ENCODE measurements at places on chromosomes 6 and 20.
A peak's percentile ranks its signal among the peaks of the same experiment; 100 is the strongest.

DNA sequence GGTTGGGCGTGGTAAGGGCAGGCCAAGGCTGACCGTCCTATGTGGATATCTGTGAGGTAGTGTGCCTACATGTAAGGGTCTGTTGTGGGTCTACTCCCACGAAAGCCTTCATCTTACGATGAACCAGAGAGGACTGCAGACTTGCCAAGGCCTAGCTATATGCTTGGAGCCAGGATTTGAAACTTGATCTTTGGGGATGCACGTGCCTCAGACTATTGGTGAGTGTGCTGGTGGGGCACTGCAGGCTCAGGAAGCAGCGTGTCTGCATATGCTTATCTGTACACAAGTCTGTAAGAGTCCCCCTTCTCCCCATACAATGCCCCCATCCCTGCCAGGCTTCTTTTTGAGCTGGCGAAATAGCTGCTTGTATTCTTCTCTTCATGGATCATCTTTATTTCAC lies 17.9 kb downstream of the PLCG1 start:
- DNase-seq = no peak

GRCh38 chr6:40395066-40395697 lies 192.0 kb downstream of the LRFN2 start:
- DNase-seq = no peak

GRCh38 chr20:20946122-20946759 lies 159.9 kb downstream of the LINC00237 start:
- DNase-seq = no peak

- no peak for DNase-seq
Measured at GRCh38 chr20:59004763-59005522, 2.1 kb downstream of the CTSZ start.

- peak; percentile 50 for DNase-seq
Measured at GRCh38 chr6:134379076-134379475, 61.2 kb upstream of the SGK1 start.

GRCh38 chr6:35611240-35611639 lies 77.5 kb downstream of the FKBP5 start:
- peak; percentile 30 for DNase-seq

DNA sequence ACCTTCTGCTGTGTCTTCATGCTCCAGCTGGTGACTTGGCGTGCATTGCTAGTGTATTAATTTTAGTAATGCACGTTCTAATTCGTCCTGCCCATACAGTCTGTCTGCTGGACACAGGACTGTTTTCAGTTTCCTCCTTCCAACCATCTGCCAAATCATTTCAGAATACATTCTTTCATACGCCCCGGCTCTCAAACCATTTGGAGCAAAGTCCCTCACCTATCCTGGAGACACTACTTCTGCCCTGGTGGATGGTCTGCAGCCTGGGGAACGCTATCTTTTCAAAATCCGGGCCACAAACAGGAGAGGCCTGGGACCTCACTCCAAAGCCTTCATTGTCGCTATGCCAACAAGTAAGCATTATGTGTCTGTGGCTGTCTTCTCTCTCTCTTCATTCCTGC lies 60.5 kb downstream of the FNDC1 start:
- no peak for DNase-seq

DNA sequence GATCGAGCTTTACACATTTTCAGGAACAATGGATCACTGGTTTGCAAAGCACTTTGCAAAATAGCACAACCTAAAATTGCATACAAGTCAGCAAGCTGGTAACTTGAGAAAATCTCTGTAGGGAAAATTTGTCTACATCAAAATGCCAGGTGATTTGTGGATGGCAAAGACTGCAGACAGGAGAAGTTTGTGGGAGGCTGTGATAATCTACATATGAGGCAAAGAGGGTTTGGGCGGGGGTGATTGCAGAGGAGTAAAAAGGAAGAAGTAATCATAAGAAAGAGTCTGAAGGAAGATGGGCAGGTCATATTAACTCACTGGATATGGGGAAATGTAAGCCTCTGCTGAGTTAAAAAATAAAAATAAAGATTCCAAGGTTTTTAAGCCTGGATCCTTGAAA lies 166.3 kb upstream of the STXBP5 start:
- DNase-seq = no peak

DNA sequence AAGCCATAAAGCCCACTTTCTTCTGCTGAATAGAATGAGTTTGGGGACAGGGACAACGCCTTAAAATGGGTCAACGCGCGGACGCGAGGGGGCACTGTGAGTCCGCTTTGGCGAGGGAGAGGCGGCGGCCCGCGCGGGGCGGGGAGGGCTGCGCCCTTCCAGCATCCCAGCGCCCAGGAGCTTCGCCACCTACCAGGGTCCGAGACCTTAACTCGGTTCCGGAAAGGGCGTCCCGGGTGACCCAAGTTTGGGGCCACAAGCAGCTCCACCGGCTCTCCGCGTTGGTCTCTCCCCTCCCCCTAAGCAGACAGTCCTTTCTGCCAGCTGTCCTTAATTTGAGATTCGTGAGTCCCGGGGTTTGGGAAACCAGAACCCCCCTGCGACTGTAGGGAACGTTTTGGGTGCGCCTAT lies 1.8 kb upstream of the SAMD5 start:
- DNase-seq = peak; percentile 75

DNA sequence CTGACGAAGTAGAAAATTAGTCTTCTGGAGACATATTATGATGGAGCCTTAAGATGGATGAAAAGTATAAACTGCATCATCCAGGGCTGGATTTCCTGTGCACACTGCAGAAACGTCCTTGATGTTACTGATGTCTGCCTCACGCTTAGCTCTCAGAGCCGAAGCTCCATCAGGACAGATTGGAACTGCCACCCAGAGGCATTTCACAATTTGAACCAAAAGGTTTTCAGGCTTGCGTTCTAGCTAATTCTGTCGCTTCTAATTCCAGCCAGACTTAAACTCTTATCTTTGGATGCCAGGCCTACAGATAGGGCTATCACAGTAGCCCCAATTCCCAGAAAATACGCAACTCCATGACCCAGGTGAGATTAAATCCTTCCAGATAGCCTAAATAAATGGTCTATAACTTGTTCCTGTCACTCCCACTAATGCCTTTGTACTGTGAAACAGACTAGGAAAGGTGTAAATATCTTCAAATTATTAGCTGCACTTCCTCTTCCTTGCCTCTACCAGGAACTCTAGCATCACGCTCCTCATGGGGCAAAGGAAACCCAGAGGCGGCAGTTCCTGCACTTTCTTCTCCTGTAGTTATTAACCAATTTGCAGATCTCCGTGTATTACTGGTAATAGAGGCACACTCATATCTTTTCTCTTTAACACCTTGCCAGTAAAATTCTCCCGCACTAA lies 634.6 kb downstream of the PRKN start:
- no peak for DNase-seq

DNA sequence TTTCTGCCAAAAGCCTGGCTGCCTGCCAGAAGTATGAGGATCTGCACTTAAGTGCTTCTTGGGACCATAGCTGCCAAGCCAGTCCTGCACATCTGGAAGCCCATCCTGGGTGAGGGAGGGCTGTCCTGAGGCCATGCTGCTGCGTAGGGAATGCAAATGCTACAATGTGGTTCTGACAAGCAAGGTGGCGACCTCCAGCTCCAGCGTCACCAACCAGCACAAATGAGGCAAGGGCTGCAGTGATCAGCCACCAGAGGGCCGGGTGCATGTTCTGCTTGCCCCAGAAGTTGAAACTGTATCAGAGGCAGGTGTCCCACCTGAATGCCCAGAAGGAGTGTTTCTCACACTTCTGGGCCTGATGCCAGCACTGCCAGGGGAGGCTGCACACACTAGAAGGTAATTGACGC lies 99.1 kb upstream of the KCNQ5 start:
- peak; percentile 3 for DNase-seq

DNA sequence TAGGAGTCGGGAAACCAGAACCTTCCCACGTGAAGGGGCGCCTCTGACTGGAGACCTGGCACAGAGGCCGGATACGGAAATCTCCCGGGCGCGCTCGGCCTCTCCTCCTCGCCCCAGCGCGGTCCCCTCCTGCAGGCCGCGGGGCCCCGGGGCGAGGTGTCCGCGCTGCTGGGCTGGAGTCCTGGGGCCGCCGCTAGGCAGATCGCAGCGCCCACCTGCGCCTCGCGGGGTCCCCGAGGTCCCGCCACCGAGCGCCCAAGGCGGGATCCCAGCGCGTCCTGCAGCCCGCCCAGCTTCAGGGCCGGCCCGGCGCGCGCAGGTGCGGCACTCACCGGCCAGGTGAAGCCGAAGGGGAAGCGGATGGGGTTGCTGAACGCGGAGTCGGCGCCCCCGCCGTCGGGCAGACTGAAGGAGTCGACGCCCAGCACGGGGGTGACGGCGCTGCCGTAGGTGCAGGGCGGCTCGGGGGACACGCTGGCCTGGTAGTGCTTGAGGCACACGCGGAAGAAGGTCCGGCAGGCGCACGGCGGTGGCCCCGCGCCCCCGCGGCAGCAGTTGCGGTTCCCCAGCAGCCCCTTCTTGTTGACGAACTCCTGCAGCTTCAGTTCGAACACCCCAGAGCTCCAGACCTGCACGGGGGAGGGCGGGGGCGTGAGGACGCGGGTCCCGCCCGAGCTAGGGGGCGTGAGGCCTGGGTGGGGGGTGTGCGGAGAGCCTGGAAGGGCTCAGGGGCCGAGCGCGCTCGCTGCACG lies 1.5 kb downstream of the DLL1 start:
- DNase-seq = no peak

GRCh38 chr6:66418906-66419305 lies 711.9 kb upstream of the EYS start:
- no peak for DNase-seq

DNA sequence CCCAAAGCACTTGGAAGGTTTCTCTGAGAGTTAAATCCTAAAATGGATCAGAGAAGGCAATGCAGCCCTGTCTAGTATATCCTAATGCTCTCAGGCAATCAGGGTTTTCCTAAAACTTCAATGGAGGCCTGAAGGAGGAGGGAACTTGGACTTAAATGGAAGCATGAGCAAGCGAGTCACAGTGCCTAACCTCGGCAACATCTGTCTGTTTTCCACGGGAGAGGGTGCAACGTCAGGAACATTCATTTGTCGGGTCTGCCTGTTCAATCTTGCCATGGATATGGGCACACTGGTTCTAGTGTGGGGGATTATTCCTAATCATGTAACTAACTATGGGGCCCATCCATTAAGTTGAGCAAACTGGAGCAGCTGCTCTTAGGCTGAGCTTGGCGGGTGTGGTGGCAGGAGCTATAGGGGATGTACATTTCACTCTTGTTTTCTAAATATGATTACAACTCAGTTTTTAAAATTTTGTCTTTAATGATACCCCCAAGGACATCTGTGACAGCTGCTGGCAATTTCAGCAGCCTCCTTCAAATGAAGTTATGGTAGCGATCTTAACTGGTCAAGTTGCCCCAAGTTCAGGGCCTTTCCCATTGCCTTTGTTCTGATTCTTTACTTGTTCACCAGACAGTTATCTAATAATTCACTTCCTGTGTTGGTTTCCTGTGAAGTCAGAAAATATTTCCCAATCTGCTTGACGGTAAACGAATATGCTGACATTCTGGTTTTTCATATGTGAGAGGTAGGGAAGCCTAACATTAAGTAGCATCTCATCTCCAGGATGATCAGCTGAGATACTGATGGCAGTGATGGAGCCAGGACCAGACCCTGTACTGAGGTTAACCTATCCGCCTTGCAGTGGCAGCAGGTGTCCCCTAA lies 21.6 kb downstream of the DSE start:
- no peak for DNase-seq

GRCh38 chr6:163314791-163315470 lies 99.6 kb upstream of the QKI start:
- DNase-seq = no peak

- DNase-seq = no peak
Measured at GRCh38 chr6:100269189-100269588, 195.5 kb downstream of the SIM1 start.

- DNase-seq = peak; percentile 43
Measured at GRCh38 chr6:161128680-161129196, 137.2 kb downstream of the MAP3K4 start.

GRCh38 chr20:23362392-23363256 lies 642 bp downstream of the GZF1 start:
- DNase-seq = peak; percentile 29

DNA sequence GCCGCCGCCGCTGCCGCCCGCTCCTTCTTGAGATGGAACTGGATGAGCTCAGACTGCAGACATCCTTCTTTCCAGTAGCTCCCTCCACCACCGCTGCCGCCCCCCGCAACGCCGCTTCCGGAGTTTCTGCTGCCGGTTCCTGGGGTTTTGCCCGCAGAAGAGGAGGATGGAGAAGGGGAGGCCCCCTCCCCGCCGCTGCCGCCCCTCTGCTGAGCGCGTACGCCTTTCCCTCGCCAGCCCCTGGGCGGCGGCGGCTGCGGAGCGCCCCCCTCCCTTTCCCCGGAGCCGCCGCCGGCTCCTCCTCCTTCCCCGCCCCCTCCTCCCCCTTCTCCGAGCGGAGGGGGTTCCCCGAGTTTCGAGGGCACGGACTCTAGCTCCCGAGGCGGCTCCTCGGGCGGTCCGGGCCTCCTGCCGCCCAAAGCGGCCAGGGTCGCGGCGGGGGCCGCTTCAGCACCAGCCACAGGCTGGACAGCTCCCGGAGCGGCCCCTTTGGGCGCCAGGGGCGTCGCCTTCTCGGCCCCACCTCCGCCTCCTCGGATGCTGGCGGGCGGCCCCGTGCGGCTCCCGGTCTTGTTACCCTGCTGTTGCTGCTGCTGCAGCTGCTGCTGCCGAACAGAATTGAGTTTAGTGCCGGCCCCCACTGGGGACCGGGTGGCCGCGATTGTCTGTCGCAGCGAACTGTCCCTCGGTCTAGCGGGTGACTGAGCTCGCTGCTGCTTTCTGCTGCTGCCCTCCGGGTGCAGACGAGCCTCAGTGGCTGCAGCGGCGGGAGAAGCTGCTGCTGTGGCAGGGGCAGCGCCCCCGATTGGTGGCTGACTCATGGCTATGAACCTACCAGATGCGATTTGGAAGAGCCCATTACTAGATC lies 3.1 kb downstream of the MTCL3 start:
- DNase-seq = peak; percentile 65

DNA sequence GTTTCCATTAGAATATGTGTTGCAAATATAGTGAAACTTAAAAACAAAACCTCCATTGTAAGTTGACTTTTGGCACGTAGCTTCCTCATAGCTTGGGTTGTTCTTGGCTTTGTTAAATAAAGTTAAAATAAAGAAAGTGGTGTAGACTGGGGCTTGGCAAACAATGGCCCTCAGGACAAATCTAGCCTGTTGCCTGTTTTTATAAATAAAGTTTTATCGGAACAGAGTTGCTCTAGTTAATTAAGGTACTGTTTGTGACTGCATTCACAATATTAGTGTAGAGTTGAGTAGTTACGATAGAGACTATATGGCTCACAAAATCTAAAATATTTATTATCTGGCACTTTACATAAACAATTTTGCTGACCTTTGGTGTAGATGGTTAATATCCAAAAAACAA lies 168.8 kb downstream of the CDKAL1 start:
- no peak for DNase-seq

DNA sequence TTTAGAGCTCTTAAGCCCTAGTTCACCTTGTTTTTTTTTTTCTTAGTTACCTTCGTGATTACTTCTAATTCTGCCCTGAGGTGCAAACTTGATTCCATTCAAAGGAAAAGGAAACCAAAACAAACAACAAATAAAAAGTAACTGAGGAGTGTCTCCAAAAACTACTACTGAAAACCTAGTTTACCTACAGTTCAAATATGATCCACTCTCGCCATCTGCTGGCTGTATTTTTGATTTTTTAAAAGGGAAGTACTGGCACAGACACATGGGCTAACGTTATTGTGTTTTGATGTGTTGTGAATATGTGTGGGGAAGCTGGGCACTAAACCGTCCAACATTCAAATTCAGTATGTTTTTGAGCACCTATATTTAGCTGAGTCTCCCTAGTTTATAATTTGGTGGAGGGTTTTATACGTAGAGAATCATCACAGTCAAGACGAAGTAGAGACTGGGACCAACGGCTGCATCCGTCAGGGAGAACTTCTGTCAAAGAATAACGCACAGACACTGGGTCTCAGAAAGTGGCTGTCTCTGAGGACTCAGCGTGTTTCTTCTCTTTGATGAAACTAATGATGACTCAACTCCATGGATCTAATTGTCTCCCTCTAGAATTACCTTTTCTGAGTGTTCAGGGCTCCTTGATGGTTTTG lies 373.5 kb upstream of the BTBD3 start:
- no peak for DNase-seq
